Substantia nigra (tissue), 51 donors: ENCODE measurements at places on chromosomes 16 and 17.

DNA sequence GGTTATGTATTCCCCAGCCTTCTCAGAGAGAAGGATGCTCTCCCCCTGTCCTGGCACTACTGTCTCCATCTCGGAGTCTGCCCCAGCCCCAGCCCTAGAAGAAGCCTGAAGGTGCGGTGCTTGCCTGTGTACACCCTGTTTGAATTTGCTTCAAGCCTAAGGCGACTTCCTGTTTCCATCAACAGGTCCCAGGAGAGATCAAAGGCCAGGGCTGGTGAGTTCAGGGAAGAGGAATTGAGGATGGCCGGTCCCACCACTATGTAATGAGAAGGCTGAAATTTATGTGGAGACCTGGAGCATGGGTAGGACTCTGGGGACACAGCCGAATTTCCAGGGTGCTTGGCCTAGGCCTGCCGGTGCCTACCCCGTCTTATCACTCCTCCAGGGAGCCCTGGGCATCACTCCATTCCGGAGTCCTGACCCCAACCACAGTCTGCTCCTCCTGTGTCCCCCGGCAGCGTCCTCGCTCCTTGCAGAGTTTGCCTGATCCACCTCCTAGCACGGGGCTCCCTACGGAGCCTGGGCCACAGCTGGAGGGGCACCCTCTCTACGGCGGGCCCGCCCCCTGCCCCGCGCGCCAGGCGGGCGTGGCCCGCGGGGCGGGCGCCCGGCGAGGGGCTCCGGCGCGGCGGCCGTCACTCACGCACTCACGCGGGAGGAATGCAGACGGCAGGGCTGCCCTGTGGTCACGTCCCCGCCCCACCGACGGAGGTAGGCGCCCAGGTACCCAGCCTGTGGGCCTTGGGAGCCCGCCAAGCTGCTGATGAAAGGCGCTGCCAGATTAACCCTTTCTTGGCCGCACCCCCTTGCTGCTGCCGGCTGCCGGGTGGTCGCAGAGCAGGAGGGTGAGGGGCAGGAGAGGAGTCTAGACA lies 53.8 kb upstream of the TAC4 start:
- no peak for DNase-seq

GRCh38 chr16:49000594-49000993 lies 281.0 kb downstream of the CBLN1 start:
- DNase-seq = no peak

DNA sequence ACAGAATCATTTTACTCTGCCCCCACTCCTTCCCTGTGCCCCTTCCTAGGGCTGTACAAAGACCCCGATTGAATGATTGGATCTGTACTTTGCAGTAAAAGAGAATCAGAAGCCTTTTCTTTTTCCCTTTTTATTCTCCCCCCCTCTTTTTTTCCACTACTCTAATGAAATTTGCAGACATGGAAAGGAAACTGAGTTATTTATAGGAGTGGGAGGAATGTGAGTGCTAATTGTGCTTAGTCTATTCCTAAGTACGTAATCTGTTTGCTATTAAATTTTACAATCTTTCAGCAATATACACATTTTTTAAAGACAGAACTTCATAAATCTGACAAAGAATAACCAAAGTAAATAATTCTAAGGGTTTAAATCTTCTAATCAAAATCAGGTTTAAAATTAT lies 314.3 kb downstream of the MAP2K6 start:
- no peak for DNase-seq

GRCh38 chr17:79026376-79027273 lies 2.7 kb downstream of the C1QTNF1 start:
- no peak for DNase-seq

DNA sequence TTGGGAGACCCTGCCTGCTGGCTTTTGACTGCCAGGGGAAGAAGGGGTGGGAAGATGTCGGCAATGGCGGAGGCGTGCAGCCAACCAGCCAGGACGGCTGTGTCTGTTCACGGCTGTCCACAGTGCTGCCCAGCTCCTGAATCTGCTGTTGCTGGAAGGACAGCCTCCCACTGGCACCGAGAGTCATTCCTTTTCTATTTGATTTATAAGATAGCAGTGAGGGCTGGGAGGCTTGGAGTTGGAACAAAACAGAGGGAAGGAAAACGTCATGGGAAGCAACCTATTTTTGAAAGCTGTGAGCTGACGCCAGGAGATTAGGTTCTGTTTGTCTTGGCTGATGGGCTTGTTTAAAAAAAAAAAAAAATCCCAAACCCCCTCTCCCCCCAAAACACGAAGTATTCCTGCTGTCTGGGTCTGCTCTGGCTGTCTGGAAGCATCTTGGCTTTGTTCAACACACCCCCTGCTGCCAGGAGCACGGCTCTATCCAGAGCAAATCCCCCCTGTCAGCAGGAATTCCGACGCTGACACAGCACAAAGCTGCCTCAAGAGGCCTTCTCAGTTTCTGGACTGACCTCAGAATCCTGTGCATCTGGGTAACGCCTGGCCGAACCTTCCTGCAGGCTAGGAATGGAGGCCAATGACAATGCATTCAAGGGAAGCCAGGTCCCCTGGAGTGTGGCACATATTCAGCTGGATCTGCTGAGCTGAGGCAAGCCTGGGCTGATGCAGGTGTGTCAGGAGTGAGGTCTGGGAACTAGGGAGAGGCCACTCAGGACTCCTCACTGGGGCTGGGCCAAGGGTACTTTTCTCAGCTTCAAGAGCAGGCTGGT lies 41.0 kb upstream of the SREBF1 start:
- DNase-seq = peak; percentile 24

DNA sequence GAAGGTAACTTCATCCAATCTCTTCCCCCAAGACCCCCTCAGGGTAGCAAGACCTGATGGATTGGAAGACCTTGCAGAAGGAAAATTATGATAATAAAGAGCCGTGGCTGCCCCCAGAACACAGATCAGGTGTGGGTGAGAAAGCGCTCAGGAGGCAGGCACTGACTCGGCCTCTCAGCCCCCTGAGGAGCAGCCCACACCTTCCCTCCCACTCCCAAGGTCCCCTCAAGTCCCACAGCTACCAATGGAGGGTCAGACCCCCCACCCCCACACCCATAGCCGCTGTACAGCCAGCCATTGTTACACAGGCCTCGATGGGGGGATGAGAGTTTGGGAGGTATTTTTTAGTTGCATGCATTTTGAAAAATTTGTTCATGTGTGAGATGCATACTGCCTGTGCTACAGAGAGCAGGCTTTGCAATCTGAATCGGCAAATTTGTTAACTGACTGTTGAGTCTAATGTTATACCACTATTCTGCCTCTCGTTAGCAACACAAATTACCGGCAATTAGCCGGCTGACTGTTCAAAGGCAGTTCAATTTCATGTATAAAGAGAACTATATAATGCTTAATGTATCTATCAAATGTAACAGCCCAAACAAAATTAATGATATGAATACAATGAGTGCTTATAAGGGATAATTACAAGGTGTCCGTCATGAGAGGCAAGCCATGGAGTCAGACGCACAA lies 211.7 kb downstream of the C16orf78 start:
- DNase-seq = no peak

DNA sequence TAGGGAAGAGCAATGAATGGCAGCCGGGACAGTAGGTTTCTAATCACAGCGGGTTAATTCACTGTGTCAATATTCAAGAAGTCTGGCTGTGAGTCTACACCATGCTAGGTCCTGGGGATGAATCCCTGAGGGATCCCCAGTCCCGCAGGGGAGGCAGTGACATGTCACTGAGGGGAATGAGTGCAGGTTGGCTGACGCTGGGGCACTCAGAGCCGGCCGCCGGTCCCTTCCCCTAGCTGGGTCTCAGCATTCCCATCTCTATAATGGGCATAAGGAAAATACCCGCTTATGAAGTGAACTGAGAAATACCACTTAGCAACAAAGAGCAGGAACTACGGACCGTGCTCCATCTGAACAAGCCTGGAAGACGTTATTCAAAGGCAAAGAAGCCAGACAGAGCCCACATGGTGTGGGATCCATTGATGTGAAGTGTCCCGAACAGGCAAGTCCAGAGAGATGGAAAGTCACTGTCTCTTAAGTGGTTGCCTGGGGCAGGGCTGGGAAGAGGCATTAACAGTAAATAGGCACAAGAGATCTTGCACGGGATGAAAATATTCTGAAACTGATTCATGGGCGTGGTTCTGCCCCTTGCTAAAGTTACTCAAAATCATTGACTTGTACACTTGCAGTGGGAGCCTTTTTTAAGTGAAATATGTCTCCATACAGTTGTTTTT lies 31.9 kb downstream of the PPL start:
- DNase-seq = no peak

- no peak for DNase-seq
Observed at GRCh38 chr16:73233329-73233765, 185.4 kb upstream of the ZFHX3 start.

DNA sequence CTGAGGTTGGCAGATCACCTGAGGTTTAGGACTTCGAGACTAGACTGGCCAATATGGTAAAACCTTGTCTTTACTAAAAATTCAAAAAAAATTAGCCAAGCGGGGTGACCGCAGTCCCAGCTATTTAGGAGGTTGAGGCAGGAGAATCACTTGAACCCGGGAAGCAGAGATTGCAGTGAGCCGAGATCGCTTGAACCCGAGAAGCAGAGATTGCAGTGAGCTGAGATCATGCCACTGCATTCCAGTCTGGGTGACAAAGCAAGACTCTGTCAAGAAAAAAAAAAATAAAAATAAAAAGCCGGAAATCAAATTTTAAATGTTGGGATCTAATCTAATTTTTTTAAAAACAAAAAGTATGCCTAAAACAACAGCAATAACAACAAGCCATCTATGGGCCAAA lies 56.3 kb downstream of the ABCC1 start:
- no peak for DNase-seq

- no peak for DNase-seq
Observed at GRCh38 chr16:24854607-24855171, 8.9 kb downstream of the SLC5A11 start.

DNA sequence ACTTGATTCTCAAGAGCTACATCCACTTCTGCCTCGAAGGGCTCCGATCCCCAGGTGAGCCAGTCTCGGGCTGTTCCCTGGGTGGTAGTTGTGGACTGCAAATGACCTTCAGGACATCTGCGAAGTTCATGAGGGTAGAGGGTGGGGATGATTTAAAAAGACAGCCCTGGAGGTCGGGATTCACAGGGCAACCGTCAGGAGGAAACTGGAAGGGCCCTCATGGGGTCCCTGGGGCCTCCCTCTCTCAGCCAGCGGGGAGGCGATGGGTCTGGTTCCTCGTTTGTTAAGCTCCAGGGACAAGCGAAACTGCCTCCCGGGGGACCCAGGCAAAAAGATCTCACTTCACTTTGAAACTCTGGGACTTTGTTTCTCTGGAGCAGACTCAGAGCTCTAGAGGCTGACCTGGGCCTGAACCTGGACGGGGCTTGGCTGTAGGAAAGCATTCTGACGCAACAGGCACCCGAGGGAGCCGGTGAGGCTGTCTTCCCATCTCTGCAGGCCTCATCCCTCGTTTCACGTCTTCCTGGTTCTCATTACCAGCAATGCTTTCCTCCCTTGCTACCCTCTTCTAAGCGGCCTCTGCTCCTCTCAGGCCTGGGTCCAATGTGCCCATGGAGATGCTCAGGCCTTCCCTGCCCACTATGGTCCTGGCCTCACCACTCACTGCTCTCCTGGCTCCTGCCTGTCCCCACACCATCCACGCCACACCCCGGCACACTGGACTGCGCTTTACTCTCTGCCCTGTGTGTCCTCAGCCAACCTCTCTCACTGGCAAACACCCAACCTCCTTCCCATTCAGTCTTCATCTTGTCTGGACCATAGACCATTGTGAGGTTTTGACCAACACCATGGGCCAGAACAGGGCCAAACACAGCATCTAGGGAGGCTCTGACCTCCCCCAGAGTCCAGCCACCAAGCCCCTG lies 214.2 kb upstream of the TNRC6C start:
- DNase-seq = no peak

GRCh38 chr17:40722241-40722640 lies 18.7 kb upstream of the KRT24 start:
- DNase-seq = no peak

DNA sequence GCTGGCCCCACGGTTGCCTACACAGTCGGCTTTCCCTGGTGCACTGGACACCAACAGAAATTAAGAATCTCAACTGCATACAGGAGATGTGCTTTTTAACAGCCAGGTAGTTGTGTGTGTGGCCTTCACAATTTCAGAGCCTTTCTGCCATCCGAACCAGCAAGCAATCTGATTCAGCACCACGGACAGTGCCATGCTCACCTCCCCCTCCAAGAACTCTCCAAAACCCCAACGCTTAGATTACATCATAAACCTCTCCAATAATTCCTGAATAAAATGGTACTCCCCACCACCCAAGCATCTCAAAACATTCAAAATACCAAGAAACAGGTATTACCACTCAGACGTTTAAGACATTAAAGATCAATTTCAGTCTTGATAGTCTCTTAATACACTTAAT lies 31.8 kb downstream of the USP7 start:
- no peak for DNase-seq

DNA sequence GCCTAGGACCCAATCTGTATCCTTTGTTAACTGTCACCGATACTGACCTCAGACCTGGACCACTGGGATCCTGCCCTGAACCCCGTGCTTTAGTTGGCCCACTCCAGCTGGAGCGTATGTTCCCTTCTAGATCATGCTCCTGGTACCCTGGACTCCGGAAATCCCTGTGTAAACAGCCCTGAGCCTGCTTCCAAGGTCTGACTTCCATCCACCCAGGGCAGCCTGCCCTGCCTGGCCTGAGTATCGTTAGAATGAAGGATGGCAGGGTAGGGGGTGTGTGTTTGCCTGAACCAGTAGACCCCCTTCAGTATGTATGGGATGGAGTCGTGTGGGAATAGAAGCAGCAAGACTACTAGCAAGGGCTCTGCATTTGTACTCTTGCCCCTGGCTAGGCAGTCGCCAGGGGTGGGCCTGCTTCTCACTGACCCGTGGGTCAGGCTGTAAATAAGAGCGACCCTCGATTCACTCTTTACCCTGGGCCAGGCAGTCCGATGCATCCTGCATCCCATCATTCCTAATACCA lies 691 bp upstream of the TMEM98 start:
- DNase-seq = no peak

GRCh38 chr17:19539040-19539399 lies 5.4 kb downstream of the SLC47A1 start:
- DNase-seq = no peak

GRCh38 chr17:9308069-9308468 lies 267.6 kb downstream of the STX8 start:
- no peak for DNase-seq

DNA sequence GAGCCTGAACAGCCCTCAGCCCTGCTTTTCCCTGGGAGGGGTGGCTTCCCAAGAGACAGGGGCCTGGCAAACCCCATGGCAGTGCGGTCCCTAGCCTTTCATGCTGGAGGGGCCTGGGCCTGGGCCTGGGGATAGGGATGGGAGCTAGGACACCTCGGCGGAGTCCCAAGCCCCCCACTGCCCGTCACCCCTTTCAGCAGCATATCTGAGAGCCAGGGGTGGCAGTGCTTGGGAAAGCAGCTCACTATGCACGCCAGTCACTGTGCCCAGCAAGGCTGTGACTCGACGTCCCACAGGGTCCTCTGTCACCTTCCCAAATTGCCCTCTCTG lies 612 bp upstream of the SLC47A2 start:
- no peak for DNase-seq

DNA sequence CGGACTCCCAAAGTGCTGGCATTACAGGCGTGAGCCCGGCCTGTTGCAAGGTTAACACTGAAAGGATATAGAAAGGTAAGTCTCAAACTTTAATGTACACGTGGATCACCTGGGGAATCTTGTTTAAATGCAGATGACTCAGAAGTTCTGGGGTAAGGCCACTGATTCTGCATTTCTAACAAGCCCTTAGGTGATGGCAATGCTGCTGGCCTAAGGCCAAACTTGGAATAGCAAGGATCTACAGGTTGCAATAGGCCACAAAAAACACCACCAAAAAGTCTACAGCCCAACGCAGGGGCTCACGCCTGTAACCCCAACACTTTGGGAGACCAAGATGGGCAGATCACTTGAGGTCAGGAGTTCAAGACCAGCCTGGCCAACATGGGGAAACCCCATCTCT lies 4.2 kb downstream of the CMTM4 start:
- DNase-seq = no peak
